ENCODE measurements at places on chromosomes 7 and 10.

DNA sequence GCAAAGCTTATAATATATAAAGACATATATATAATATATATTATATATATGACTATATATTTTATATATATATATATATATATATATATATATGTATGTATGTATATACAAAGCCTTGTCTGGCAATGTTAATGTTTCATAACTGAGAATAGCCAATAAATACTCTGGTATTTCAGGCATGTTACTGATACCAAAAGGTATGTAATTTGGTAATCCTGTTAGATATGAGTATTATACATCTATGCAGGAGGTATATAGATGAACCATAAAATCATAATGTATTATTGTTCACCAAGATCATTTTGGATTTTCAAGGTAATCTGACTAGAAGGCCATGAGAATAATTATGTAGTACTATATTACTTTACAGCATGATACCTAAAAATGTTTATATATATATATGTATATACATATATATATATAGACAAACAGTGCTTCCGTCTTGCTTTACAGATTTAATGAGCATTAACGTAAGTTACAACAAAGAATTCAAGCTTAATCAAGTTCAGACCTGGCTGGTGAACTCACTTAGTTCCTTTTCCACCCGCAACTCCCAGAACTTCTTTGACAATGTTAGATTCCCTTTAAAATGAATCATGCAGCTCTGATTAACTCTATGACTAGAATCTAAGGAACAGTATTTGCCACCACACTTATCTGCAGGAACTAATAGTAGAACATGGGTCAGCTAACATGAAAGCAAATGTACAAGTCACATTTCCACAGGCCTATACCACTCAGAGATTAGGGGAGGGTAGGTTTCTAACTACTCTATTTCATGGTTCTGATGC is 82.7 kb downstream of the SLC25A13 start:
- no peak for DNase-seq

- DNase-seq, result no peak
Observed at GRCh38 chr7:1223196-1223981, 9.3 kb upstream of the UNCX start.

DNA sequence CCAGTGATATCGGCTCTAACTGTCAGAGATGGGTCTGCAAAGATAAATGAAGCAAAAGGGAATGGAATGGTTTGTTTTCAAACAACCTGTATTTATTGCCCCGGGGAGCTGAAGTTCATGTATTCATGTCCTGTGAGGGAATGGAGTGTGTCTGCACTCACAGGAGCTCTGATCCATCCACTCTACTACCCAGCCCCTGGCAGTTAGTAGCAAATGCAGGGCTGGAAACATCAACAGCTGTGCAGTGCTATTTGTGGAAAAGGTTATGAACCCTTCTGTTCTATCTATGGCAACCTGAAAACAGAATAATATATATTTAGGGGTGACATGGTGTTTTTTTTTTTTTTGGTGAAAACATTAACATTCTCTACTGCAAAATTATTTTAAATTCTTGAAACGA is 9.8 kb downstream of the AGR2 start:
- no peak for DNase-seq

DNA sequence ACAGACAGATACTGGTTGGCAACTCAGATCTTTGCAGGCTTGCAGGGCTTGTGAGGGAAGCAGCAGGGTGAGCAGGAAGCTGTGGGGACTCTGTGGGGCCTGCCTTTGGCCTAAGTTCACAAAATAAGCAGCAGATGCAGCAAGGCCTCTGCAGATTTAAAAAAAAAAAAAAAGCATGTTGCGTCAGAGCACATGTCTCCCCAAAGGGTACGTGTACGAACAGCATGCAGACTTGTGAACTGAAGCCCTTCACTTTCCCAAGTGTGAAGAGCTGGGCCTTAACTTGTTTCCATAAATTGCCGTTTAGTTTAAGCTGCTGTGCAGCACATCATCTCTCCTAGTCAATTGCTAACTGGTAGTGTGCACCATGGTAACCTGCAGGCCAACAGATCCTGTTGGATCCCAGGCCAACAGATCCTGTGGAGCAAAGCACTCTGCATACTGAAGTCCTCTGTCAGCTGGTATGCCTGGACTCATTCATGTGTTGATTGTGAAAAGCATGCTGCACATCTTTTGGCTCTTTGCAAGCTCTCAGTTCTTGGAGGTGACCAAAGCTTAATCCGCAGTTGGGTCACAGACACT is 10.8 kb upstream of the XPNPEP1 start:
- no peak for DNase-seq
